Activated CD4-positive, alpha-beta memory T cell treated with anti-CD3 and anti-CD28 coated beads for 36 hours (primary cell): ENCODE measurements at places on chromosomes 11 and 22.
A peak's percentile ranks its signal among the peaks of the same experiment; 100 is the strongest.

DNA sequence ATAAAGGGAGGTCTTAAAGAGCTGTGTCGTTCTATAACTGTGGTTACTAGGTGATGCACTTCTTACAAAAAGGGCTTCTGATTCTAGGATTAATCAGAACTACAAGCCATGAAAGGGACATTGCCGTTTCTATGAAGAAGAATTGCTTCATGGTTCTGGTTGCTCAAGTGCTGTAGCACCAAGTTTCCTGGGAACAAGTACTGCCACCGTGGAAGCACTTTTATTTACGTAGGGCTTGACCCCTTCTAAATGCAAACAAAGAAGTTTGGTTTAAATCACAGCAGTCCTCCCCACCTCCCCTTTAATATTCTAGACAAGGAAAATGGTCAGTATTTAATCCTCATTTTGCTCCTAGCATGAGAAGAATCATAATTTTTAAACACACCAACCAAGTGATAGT, 9.8 kb downstream of the YAP1 start:
- DNase-seq: no peak

GRCh38 chr11:83510530-83511460, 224.6 kb upstream of the CCDC90B start:
- DNase-seq: no peak

GRCh38 chr11:12198251-12199222, 88.1 kb downstream of the MICAL2 start:
- peak; percentile 60 for DNase-seq

GRCh38 chr11:1224111-1224490, 1.2 kb downstream of the MUC5B start:
- DNase-seq: no peak

- no peak for DNase-seq
These were observed 414.9 kb downstream of the TBC1D22A start for GRCh38 chr22:47177334-47177815.

GRCh38 chr22:22019659-22020424, 37.3 kb upstream of the TOP3B start:
- no peak for DNase-seq

GRCh38 chr22:35986088-35986487, 42.5 kb downstream of the RBFOX2 start:
- DNase-seq: no peak

GRCh38 chr11:128691802-128692752, 1.8 kb upstream of the FLI1 start:
- DNase-seq: no peak

DNA sequence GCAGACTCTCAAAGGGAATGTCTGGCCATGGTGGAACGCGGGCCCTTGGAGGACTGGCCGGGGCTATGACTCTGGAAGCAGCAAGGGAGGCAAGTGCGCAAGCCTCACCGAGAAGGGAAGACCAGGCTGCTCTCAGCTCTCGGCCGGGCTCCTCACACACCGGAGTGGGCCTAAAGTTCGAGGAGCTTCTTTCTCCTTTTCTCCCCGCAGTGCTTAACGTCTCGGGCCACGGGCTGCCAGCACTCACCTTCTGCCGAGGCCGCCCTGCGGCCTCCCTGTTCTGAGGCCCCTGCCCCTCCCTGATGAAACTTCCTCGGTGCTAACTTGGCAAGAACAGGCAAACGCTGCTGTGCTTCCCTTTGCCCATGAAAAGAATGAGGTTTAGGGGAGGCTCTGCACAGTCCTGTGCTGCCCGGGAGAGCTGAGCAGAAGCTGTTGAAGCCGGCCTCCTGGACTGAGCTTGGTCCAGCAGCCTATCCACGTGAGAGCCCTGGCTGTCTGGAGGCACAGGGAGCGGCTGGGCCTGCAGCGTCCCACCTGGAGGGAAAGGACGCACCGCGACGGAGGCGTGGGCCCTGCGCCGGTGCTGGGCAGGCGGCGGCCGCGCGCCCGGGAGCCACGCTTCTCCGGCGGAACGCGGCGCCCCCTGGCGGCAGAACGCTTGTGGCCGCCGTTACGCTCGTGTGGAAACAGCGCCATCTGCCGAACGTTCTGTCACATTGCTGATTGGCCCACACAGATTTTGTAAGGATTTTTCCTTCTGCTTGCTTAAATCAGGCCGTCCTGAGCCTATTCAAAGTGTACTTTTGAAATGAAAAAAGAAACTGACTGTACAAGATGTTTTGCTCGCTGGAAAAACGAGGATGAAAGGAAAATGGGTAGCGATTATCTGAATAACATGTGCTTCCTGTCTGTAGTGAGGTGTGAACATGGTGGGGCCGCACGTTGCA, 65.0 kb upstream of the TMEM45B start:
- peak; percentile 85 for DNase-seq

DNA sequence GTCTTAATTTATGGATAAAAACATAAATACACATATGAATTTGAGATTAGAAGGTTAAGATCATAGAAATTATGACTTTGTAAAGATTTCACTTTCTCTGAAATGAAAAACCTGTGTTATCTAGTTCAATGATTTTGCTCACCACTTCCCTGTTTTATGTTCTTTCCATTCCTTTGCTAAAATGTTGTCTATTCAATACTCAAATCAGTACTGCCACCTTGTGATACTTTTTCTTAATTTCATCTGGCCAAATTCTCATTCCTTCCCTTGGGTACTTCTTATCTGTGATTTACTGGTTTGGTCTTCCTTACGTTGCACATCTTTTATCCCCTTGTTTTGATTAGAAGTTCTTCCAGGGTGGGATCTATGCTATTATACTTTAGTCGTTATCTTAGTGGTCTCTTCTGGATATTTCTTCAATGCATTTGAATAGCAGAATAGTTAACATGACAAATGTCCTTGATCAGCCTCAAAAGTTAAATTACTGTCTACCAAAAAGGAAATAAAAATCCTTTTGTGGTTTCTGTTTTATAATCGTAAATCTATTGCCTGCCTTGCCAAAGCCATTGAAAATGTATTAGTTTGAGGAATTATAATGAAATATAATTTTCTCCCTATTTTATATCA, 197.0 kb downstream of the PGR start:
- DNase-seq: no peak

GRCh38 chr11:130720232-130721022, 195.9 kb downstream of the SNX19 start:
- DNase-seq: no peak

- DNase-seq: peak; percentile 70
These were observed 14.2 kb downstream of the DTX4 start for GRCh38 chr11:59186130-59186594.

- no peak for DNase-seq
These were observed 123.8 kb downstream of the DDX10 start for GRCh38 chr11:108788565-108789199.

- peak; percentile 58 for DNase-seq
These were observed 5.2 kb downstream of the CRTAM start for GRCh38 chr11:122843281-122844141.

GRCh38 chr11:65102142-65103095, 6.4 kb downstream of the VPS51 start:
- DNase-seq: no peak

- no peak for DNase-seq
These were observed 458.0 kb upstream of the KIRREL3 start for GRCh38 chr11:127458561-127458960.

DNA sequence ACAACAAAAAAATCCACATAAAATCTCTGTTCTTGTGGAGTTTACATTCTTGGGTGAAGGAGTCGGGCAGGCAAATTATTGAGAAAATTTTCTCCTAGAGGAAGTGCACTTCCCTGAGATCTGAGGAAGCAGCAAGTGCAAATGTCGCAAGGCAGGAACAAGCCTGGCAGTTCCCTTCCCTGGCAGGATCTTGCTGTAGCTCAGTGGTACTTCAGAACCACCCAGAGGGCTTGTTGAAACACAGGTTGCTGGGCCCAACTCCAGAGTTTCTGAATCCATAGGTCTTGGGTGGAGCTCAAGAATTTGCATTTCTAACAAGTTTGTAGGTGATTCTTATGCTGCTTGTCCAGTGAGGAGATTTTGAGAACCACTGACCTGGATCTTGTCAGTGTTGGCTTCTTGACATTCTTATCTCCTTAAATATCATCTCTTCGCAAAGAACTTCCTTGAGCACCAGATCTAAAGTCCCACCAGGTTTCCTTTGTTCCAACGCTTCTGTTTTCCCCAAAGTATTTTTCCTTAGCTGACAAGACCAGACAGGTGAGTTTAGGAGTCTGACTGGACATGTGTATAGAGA, 9.6 kb downstream of the QSER1 start:
- DNase-seq: no peak

DNA sequence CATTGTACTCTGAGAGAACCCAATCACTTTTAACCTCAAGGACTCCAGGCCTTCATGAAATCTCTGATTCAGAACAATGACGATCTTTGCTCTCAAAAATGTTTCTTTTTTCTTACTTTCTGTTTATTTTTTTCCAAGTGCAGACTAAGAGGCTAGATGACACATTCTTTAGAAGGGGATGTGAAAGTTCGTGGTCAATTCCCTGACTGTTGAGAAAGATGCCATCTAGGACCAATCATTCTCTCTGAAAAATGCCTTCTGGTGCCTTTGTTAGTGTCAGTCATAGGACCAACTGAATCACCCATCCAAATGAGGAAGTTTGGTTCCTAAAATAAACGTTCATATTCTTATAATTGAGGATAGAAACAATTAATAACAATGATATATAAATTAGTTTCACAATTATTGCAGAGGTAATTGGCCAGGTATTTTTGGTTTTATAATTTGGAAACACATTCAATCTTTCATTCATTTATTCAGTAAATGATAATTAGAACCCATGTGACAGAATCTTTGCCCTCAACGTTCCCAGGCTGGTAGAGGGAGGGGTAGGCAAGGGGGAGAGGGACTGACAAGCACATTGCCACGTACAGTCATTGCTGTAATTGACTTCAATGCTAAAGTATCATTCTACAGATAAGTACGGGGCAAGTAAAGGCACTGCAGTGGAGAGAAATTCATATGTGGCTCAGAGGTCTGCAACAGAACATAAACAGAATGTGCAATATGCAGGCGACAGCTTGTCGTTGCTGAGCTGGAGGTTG, 333.4 kb upstream of the MPPED2 start:
- no peak for DNase-seq

DNA sequence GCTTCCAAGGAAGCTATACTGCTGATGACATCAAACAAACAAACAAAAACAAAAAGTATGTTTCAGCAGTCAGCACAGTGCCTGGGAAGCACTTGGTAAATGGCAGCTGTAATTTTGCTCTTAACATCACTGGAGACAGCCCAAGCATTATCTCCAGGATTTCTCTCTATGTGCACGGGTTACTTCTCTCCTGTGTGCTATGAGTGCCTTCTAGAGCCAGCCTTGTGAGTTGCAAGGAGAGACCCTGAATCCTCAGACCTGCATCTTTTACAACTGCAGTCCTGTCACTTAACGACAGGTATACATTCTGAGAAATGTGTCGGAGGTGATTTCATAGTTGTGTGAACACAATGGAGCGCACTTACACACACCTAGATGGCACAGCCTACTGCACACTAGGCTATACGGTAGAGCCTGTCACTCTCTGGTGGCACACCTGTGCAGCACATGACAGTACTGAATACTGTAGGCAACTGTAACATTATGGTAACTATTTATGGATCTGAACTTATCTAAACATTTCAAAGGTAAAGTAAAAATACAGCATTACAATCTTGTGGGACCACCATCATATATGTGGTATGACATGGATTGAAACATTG, 662.5 kb upstream of the B3GAT1 start:
- no peak for DNase-seq

GRCh38 chr11:118017111-118017510, 30.9 kb downstream of the IL10RA start:
- no peak for DNase-seq

GRCh38 chr11:91081440-91082043, 858.7 kb upstream of the CHORDC1 start:
- DNase-seq: no peak

- no peak for DNase-seq
These were observed 5.1 kb upstream of the TP53AIP1 start for GRCh38 chr11:128947773-128948172.

DNA sequence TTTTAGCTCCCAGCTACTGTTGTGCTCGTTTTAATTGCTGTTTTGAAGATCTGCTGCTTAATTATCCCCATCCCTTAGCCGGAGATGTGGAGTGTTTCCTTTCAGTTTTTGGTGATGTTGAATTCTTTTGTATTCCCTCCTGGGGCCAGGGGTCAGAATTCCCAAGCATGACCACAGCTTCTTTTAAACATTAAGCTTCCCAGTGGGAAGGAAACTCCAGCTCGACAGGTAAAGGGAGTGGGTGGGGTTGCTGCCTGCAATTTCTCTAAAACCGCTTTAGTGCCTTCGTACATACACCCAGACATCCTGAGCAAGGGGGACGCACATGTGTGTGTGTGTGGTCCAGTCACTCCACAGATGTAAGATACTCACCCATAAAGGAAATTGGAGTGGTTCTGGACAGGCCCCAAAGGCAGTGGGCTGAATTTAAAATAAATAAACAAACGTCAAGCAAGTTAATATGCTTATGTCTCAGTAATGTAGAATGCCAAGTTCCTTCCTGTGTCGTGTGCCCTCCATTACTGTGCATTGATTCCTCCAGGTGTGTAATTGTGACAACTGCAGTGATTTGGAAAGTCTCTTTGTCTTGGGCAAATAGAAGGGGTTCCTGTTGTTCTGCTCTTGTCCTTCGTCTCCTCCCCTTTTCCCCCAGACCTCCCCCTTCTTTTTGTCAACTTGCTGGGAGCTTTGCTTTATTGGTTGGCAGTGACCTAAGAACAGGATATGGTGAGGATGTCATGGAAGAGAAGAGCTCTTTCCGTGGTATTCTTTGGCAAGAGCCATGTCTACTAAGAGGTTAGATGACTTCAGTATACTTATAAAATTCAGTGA, 19.2 kb upstream of the ADSL start:
- DNase-seq: no peak

DNA sequence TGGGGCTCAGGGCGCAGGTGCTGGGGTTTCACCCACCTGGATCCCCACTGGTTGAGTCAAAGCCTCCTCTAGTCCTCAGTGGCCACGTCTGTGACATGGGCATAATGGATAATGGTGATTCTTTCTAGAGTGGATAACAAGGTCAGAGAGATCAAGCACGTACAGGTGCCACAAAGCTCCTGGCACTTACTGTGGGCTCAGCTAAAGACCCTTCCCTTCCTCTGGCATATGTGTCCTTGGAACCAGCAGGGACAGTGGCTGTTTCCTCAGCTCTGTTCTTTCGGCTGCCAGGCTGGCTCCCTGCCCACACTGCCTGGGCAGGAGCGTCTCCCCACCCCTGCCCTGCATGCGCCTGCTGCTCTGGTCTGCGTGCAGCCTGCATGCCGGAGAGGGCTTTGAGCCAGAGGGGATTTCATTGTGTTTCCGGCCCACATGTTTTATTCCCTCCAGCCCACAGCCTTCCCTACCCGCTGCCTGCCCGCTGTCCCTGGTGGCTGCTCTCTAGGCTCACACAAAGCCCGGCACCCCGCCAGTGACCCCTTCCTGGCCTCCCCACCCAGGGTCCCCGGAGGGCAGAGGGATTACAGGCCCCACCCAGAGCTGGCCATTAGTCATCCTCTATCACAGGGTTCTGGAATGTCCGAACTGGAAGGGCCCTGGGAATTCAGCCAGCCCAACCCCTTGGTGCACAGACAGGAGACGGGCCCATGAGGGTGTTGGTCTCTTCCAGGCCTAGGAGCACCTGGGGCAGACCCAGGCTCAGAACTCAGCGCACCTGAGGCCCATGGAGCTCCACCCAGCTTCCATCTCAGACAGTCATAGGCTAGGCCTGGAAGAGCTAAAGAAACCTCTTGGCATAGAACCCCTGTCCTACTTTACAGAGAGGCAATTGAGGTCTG, 55.3 kb upstream of the GCAT start:
- DNase-seq: no peak

GRCh38 chr11:48093795-48094642, 113.7 kb downstream of the PTPRJ start:
- DNase-seq: peak; percentile 20

- no peak for DNase-seq
These were observed 496 bp upstream of the CST6 start for GRCh38 chr11:66011239-66011784.

GRCh38 chr11:12386745-12387144, 9.4 kb downstream of the PARVA start:
- no peak for DNase-seq
